Panc1 (cell line): ENCODE measurements at places on chromosomes 12 and 14.

GRCh38 chr12:125164541-125164940 lies 99.3 kb downstream of the AACS start:
- DNase-seq: no peak

DNA sequence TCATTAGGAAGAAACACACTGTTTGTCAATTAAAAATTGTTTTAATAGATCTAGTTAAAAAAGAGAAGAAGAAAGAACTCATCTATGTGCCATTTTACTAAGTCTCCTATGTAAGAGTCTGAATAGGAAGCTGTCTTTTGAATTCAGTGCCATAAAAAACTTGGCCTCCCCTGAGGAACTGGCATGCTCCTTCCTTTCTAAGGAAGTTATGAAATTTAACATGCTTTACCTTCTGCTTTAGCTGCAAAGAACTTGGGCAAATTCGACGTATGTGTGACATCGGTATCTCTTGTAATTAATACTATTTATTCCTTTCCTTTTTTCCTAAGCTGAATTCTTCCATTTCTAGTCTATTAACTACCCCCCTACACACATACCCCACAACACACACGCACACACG lies 12.5 kb downstream of the TM7SF3 start:
- no peak for DNase-seq

DNA sequence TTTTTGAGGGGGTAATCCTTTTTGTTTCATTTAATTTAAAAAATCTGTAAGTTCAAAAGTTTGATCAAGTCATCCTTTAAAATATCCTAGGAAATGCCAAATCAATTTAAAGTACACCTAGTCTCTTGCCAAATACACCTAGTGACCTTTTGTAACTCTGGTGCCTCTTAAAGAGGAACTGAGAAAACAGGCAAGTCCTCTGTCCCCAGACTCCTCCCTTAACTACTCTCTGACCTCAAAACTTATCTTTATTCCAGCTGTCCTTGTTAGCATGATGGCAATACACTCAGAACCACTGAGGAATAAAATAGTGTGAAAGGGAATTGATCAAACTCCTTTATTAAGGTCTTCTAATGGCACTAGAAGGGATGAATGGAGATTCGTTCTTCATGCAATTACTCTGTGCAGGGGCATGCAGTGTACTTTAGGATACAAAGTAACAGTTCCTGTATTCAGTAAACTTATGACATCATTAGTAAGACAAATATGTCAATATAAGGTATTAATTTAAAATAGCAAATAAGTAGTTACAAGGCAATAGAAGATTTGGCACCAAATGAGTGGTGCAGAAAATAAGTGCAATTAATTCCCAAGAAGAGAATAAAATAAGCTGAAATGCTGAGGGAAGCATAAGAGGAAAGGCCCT lies 3.3 kb downstream of the FAR2 start:
- no peak for DNase-seq

DNA sequence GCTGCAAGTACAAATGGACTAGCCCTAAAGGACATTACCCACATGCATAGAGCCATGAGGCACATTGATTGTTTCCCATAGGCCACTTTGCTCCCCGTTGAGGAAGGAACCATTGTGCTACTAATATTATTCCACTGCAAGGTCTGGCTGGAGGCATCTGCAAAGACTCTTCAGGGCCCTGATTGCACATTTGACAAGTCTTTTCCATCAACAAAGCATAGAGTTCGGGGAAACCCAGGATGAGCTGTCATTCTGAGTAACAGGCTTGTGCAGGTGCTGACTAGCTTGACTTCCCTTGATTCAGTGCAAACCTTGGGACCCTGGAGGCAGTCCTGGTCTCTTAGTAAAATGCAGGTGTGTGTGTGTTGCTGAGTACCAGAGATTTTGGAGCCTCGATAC lies 73.8 kb downstream of the SUSD6 start:
- DNase-seq: peak; percentile 56

DNA sequence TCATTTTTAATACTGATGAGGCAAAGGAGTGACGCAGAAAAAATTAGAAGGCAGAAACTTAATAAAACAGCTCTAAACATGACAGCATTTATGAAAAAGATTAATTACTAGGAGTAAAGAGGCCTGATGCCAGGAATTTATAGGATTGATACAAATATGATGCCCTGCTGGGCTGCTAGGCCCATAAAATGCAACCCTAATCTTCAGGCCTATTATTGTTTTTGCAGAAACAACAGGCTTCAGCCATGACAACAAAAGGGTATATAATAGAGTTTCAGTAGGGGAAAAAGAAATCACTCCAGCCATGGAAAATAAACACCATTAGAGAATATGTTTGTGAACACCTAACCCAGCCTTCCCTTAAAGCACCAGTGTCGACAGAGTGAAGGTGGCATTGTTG lies 50.6 kb downstream of the OTX2 start:
- DNase-seq: no peak

DNA sequence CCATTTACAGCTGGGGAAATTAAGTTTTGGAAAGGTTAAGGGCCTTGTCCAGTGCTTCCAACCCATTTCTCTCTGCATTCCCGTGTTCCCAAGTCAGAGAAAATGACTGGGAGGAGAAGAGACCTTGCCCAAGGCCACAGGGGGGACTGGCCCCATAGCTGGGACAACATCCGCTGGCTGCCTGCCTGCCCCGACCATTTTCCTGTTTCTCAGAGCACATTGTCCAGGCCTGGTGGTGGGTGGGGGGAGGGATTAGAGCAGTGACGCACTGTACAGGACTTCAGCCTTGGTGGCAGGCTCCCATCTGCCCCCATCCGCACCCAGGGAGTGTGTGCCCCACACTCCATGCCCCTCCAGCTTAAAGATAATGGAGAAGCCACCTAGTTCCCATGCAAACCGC lies 27.7 kb downstream of the DIO3 start:
- DNase-seq: no peak

- DNase-seq: no peak
These were observed 17.8 kb downstream of the OLR1 start for GRCh38 chr12:10154145-10154496.

- no peak for DNase-seq
These were observed 67.9 kb upstream of the ESRRB start for GRCh38 chr14:76307786-76308780.

GRCh38 chr12:47527816-47528215 lies 178.0 kb downstream of the RPAP3 start:
- DNase-seq: no peak

- DNase-seq: no peak
These were observed 12.5 kb upstream of the MAP3K9 start for GRCh38 chr14:70821584-70822529.

- DNase-seq: no peak
These were observed 13.1 kb downstream of the DYNC1H1 start for GRCh38 chr14:101977311-101978071.

DNA sequence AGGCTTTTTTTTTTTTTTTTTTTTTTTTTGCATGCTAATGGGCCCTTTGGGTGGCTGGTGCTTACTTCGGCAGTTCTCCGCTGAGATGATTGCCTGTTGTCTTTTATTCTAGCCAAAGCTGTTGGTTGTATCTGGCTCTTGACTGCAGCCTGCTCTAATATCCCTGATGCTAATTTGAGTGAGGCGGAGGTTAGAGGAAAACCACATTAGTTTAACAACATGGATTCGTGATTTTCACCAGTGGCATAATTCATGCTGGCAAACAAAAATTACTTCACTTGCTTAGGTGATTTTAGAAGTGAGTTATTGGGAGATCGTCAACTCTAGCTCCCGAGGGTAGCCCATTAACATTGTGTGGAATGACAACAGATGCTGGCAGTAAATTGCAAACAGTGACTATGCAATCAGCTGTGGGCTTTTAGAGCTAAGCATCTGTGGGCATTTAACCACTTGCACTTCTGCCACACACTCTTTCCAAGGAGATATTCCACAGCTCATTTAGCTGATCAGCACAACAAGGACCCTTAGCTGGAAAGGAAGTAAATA lies 97.6 kb upstream of the ZDHHC17 start:
- no peak for DNase-seq

DNA sequence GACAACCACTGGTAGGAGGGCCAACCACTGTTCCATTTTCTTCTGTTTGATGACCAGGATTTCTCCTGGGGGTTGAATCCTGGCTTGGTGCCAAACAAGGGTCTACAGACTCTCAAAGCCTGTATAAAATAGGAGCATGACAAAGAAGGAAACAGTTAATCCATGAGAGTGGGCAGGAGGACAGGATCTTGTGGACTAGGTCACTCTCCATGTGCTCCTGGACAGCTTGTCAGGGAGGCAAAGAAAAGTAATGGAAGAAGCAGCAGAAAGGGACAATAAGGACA lies 243.7 kb downstream of the AKAP6 start:
- DNase-seq: no peak

GRCh38 chr12:69509904-69510827 lies 40.0 kb downstream of the FRS2 start:
- DNase-seq: no peak

GRCh38 chr12:62319058-62319457 lies 58.9 kb downstream of the USP15 start:
- no peak for DNase-seq

DNA sequence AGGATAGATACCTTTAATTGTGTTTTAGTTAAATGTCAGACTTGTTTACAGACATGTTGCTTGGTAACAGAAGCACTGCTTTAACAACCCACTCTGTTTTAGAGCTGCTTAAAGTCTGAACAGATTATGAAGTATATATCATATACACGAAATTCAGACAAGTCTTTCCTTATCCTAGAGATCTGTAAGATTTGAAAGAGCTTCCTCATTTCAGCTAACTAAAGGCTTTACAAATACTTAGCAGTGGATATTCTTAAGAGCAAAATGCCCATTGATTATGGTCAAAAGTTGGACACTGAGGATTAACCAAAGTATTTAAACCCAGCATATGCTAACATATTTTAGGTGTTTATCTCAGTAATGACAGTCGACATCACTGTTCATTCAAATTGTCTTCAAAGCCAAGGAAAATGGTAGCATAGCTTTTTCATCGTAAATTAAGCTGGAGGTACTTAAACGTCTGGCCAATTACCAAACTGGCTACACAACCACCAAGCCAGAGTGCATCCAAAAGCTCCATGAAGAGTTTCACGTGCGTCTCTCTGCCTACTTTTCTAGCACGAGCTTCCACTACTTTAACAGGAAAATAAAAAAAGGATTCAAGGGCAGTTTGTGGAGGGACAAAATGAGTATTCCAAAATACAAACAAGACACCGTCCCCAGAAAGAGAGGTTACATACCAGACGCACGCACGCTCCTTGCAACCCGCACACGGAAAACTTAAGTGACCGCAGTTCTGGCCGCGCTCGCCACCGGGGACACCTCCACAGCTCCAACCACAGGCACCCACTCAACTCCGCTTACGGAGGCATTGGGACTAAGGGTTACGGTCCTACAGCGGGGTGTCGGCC lies 565 bp downstream of the CEP83 start:
- no peak for DNase-seq

- DNase-seq: no peak
These were observed 309.4 kb downstream of the VRK1 start for GRCh38 chr14:97106609-97107008.

DNA sequence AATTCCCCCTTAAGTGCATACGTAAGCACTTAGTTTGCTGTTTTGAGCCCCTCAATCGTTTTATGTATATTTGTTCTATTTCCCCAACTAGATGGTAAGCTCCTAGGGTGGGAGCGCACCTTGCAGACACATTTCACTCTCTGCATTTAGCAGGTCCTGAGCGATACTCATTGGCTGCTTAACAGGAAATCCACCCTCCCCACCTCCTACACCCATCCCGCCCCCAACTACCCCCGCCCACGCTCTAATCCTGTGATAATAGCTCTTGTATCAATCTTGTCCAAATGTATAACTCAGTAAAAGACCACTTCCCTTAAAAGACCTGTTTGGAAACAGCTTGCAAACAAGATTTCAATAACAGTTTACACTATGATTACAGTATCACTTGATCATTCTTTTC lies 8.1 kb downstream of the LPAR5 start:
- DNase-seq: no peak

DNA sequence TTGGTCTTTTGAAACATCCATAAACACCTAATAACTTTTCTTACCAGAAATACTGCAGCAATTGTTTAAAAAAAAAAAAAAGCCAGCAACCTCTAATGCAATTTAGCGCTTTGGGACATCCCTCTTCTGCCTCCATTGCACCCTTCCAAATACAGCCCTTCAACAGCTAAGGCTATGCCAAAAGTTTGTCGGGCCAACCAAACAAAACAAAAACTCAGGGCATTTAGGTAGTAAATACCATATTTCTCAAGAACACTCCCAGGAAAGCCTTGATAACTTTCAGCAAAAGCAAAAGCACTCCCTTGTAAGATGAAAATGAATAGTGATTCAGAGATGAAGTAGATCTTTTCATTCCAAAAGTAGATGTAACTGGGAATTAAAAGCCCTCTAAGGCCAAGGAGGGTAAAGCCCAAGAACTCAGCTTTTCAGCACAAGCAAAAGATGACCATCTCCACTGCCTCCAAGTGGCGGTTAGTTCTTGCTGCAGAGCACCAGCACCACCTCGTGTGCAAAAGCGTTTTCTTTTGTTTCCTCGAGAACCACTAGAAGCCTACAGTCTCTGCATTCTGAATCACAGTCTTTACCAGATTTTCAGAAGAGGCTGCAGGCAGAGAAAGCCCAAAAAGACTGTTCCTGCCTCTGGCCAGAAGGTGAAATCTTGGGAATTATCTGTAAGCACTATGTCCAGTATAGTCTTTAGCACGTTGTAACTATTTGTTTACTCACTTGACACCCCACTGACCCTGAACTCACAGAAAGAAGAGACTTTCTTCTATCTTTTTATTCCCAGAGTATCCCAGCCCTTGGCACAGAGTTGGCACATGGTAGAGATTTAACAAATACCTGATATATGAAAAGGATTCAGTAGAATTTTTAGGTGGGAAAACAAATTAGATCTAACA lies 53.1 kb downstream of the SIX6 start:
- peak; percentile 43 for DNase-seq

- DNase-seq: no peak
These were observed 52.6 kb upstream of the VPS33A start for GRCh38 chr12:122318607-122319605.

DNA sequence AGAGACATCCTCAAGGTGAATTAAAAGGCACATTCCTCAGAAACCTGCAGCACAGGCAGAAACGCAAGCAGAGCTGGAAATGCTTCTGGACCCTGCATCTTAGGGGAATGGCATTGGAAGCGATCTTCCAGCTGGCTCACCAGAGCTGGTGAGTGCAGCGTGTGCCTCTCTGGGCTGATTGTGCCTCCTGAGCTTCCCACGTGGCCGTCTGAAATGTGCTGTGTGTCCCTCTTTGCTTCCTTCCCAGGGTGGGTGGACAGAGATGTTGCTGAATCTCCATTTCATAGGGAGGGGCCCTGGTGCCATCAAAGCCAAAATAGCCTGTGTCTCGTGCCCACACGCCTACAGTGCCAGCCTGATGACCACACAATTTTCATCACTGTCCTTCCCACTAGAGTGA lies 34.3 kb upstream of the TMEM132D start:
- DNase-seq: no peak

DNA sequence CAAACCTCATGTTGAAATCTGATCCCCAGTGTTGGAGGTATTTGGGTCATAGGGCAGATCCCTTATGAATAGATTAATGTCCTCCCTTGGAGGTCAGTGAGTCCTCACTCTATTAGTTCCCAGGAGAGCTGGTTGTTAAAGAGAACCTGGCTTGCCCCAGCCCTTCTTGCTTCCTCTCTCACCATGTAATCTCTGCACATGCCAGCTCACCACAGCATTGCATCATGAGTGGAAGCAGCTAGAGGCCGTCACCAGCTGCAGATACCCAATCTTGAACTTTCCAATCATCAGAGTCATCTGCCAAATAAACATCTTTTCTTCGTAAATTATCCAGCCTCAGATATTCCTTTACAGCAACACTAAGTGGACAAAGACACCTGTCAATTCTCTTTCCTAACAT lies 161.8 kb upstream of the IGF1 start:
- no peak for DNase-seq

GRCh38 chr12:41731061-41731460 lies 413.6 kb downstream of the GXYLT1 start:
- DNase-seq: no peak

GRCh38 chr12:132295101-132295526 lies 34.3 kb downstream of the GALNT9 start:
- no peak for DNase-seq
